ENCODE measurements at places on chromosomes 3 and 15.

- no peak for DNase-seq
Observed at GRCh38 chr3:25665315-25666280, 891 bp upstream of the TOP2B start.

DNA sequence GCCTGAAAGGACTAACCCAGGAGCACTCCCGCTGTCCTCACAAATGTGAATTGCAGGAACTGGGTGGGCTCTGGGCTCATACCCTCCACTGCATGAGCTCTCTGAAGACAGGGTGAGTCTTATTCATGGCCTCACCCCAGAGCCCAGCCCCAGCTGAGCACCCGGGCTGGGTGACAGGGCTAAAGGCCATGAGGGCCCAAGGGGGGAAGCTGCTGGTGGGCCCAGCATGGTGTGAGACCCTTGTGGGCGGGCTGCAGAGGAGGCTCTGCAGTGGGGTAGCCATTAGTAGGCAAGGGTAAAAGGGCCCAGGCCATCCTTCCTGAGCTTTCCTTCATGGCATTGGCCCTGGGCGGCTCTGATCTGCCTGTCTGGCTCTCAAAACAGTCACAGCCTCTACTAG is 30.3 kb downstream of the SRPRB start:
- no peak for DNase-seq

- DNase-seq = no peak
Observed at GRCh38 chr3:10160925-10161324, 3.8 kb upstream of the IRAK2 start.

- no peak for DNase-seq
Observed at GRCh38 chr3:172595664-172596393, 72.6 kb upstream of the TNFSF10 start.

DNA sequence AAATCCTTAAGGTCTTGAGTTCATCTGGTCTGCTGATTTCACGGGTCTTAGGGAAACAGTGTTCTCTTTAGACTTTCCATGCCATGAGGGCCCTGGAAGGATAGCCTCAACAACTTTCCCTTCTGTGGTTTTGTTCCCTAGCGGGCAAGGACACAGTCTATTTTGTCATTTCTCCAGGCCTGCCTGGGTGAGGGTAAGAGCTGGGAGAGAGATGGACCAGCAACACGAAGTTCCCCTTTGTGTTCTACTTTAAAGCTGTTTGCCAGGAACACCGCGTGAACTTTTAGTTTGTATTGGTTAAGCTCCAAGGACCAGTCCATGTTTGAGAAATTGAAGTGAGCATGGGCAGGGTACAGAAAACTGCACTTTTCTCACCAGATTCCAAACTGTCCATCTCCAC is 20.9 kb downstream of the ST3GAL6 start:
- no peak for DNase-seq

DNA sequence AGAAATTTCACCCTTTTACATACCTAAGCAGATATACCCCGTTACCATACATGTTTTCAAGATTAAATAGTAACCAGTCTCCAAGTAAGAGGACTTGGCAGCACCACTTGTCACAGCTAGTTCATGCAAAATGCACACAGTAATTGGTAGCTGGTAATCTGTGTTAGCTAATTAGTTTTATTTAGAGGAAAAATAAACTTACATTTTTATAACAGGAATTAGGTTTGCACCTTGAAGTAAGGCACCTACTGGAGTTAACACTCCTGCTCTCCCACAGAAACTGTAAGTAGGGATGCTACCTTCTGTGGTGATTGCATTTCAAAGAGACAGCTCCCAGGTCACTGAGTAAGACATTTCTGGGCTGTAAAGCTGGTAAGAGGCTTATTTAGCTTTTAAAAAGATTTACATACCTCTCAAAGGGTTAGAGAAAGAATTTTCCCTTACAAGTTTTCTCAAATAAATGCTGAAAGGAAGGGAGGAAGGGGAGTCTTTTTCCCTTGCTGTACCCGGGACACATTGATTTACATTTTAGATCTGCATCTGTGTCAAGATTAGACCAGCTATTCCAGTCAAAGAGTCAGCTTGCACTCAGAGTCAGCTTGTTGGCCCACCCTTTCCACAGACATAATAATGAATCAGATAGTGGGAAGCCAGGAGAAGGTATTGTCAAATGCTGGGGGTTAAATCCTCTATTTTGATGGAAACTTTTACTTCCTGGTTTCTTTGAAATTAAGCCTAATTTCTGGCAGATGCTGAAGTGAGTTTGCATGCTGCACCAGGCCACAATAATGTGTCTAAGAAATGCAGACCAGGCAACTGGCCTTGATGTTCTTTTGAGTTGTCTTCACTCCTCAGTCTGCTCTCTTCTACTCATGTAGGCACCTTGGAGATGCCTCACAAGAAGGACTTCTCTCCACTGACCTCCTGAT is 77.6 kb upstream of the CHD2 start:
- DNase-seq = no peak

GRCh38 chr3:177440456-177441104 is 243.3 kb upstream of the TBL1XR1 start:
- DNase-seq = no peak

DNA sequence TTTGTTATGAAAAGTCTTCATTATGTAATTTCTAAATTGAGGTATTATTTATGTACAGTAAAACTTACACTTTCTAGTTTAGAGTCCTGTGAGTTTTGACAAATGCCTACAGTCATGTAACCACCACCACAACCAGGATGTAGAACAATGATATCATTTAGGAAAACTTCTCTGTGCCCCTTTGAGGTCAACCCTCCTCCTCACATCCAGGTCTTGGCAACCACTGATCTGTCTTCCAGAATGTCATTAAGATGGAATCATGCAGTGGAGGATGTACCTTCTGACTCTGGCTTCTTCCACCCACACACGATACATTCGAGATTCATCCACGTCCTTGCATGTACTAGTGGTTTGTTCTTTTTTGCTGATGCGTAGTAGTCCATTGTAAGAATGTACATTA is 23.2 kb downstream of the MINAR1 start:
- no peak for DNase-seq

- DNase-seq = no peak
Observed at GRCh38 chr15:69557707-69558409, 105.2 kb downstream of the RPLP1 start.

DNA sequence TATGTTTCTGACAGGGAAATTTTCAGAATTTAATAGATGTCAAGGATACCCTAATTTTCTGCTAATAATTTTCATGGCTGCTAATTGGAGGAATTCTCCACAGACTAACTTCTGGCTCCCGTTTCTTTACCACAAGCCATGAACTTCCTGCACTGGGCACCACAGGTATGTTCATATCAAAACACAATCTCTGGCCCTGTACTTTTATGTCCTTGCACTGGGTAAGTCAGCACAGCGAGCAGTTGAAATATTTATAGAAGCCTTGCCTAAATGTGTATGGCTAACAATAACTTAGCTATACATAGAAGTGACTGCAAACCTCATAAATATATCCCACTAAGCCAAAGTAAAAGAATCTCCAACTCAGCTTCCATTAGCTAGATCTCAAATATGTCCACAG is 246.9 kb downstream of the ZIC1 start:
- DNase-seq = no peak

DNA sequence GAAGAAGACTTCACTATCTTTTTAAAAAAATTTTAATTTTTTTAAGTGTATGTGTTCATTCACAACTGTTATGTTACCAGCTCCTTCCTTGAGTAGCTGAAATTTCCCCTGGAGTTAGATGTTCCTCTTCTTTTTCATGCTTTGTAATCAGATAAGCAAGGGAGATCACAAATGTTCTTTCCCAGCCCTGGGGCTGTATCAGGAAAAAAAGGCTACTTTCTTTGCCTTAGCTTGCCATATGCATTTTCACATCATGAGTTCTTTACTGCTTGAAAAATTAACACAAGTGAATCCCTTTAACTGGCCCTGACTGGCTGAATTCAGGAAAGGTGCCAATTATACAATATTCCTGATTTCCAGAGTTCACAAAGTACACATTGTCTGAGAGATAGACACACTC is 353.2 kb upstream of the ATP11B start:
- no peak for DNase-seq

DNA sequence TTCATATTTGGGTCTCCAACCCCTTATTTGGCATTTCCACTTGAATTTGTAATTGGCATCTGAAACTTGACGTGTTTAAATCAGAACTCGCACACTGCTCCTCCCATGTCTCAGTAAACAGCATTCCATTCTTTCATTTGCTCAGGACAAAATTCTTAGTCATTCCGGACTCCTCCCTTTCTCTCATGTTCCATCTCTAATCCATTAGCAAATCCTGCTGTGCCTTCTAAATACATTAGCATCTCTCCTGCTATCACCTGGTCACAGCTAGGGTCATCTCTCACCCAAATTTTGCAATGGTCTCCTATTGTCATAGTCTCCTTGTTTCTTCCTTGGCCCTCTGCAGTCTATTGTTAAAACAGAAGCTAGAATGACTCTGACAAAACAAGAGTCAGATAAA is 119.9 kb upstream of the CADPS start:
- DNase-seq = no peak

Data from cortex of kidney (tissue), 1 donor.